ENCODE measurements at places on chromosomes 2 and 18.

GRCh38 chr2:188380280-188380679, 88.6 kb downstream of the GULP1 start:
- no peak for DNase-seq

- peak; percentile 60 for DNase-seq
Observed at GRCh38 chr18:74286106-74286855, 5.5 kb downstream of the CYB5A start.

- DNase-seq = no peak
Observed at GRCh38 chr2:177881008-177881747, 191.4 kb downstream of the PDE11A start.

GRCh38 chr18:56083523-56084287, 495.7 kb upstream of the TCF4 start:
- no peak for DNase-seq
